ENCODE measurements at places on chromosomes 11 and 22.

- DNase-seq = no peak
Measured at GRCh38 chr11:122833846-122834464, 4.3 kb upstream of the CRTAM start.

DNA sequence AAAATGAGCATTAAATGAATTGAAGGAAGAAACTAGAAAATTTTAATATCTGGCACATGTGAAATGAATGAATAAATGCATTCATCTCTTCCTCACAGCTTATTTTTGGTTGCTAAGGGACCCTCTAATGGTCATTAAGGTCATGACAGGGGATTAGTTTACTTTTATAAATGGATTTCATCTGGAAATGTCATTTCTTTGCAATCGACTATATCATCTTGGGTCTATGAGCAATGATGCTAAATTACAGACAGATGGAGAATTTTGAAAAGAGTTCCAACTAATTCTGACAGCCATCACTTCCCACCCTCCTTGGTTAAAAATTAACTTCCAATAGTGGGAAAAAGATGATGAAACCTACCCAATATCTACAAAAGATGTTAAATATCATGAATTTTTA is 98.0 kb downstream of the KIF18A start:
- no peak for DNase-seq

DNA sequence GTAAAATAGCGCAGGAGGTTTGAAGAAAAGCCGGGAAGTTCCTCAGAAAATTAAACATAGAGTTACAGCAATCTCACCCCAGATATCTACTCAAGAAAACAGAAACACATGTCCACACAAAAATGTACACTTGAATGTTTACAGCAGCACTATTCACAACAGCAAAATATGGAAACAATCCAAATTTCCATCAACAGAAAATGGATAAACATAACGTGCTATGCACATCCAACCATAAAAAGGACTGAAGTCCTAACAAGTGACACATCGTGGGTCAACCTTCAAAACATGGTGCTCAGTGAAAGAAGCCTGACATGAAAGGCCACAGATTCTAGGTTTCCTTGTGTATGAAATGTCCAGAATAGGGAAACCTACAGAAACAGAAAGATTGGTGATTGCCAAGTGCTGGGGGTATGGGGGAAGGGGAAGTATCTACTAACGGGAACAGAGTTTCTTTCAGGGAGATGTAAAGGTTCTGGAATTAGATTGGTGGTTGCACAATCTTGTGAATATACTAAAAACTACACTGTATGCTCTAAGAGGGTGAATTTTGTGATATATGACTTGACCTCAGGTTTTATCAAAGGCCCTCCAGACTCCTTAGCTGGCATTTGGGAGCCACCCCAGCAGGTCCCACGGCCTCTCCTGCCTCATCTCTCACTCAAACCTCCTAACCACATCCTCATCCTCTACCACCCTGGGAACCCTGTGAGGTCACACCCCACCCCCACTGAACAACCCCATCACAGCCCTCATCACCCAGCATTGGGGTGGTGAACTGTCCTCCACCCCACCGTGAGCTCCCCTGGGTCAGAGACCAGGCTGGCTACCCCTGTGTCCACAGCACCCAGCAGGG is 69.2 kb upstream of the PRR5 start:
- no peak for DNase-seq

- DNase-seq = no peak
Measured at GRCh38 chr11:975827-976226, 50.2 kb downstream of the AP2A2 start.

DNA sequence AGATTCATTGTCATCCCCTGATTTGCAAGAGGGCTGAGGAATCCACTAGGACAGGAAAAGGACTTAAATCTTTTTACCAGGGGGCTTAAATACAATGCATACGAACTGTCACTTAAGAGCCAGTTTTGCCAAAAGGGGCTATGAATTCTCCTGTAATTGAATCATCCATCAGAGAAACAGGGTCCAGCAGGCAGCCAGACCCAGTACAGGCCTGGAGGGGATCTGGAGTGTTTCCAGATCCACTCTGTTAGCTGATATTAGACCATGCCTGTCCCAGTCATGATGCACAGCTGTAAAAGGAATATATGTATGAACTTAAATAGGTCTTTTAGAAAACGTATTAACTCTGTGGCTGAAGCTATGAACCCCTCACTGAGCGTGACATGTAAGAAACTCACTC is 53.8 kb upstream of the PRSS23 start:
- no peak for DNase-seq

- no peak for DNase-seq
Measured at GRCh38 chr11:426851-427250, 12.1 kb upstream of the SIGIRR start.

DNA sequence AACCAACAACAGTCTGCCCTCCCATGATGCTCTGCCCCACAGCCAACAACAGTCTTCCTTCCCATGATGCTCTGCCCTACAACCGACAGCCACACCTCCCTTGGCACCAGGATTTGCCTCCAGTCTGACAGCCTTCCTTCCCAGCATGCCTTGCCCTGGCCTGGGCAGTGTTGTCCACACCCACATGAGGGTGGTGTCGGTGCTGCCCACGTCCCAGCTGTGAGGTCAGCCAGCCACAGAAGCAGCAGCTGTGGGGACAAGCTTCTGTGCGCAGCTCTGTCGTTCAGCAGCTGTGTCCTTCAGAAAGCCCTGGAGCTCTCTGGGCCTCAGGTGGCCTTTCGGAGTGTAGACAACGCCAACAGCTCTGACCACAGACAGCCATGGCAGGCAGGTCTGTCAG is 1378.9 kb downstream of the BRD1 start:
- DNase-seq = no peak

DNA sequence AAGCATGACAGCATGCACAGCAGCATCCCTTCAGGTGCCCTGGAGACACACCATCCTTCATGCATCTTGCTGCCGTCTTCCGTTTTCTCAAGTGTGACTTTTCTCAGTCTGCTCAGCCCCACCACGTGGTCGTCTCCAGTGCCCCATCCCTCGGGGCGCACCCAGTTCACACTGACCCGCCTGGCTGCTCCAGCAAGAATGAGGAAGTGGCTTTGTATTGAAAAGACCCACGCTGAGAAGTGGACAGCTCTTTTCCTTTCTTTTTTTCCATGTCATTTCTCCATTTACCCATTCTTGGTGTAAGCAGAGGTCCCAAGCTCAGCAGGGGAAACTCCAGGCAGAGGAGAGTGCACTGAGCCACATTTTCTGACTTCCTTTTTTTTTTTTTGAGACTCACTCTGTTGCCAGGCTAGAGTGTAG is 14.5 kb downstream of the SERPINH1 start:
- DNase-seq = no peak

DNA sequence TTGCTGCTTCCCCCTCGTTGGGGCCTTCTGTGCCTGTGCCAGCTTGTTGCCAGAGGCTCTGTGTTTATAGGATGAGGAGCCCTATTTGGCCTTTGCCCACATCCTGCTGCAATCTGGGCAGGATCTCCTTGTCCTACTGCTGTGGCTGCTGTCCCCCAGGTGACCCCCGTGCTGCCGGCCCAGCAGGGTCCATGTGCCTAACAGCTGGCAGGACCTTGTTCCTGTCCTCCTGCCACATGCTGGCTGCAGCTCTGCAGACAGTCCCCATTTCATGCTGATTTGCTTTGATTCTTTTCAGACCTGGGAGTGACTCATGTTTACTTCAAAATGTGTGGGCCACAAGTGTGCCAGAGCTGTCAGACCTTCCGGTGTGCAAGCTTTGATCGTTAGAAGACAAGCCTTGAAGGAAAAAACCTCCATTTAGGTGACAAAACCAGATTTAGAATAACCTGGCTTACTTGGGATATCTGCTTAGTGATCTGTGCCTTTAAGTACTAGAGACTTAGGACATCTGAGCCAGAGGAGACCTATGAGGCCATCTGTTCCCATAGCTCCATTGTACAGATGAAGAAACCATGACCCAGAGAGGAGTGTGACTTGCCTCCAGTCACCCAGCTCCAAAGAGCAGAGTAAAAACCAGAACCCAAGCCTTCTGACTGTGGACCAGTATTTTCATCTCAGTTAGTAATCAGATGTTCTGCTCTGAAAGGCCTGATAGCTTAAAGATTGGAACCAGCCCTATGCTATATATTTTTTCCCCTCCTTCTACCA is 11.1 kb downstream of the NAV2 start:
- DNase-seq = no peak

- DNase-seq = no peak
Measured at GRCh38 chr11:132062031-132062430, 691.6 kb downstream of the NTM start.

GRCh38 chr11:62201376-62201775 is 7.1 kb upstream of the SCGB2A1 start:
- DNase-seq = no peak

DNA sequence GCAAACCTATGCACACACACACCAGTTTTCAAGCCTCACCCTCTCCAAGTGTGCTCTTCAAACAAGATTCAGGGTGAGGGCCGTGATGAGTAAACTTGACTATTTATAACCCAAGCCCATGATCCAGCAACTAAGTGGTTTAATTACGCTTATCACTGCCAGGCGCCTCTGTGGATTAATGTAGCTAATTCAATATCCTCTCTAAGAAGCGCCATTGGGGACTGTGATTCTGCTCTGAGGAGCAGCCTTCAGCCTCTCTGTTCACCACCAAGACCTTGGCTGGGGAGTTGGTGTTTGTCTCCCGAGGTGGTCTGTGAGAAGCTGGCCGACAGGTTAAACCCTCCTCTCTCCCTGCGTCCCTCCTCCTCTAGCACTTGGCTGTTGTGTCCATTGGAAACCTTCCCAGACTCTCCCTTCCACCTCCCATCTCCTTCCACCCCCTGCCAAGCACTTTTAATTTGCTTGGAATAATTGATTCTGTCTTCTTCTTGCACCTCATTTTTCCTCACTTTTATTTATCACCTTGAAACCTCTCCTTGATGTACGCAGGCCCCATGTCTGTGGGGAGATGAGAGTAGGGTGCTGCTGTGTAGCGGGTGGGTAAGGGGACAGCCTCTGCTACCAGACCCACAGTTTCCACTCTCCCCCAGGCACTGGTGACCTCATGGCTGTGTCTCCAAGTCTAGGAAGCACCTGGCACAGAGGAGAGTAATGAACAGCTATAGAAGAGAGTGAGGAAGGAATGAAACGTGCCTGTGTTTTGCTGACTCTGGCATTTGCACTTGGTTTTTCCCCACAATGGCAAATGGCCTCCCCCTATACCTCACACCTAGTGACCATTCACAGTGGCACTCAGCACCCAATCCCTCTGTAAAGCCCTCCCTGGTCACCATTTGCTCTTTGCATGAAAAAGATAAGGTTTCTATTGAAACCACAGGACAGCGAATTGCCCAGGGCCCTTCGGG is 236.6 kb downstream of the GRIK4 start:
- DNase-seq = no peak

DNA sequence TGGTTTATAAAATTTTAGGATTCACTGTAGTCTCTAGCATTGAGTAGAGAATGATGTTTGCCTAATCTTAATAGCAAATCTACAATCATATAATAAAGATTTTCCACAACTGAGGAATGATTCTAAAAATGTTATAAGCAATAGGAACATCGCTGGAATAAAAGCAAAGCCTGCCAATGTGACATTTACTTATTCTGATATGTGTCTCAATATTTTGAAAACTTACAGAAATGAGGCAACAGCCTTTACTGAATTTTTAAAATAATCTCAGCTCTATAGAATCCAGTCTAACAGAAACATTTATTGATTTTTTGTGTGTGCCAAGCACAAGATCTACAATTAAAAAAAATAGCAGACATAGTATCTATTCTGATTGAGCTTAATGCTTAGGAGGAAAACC is 303.7 kb upstream of the CCDC179 start:
- DNase-seq = no peak

DNA sequence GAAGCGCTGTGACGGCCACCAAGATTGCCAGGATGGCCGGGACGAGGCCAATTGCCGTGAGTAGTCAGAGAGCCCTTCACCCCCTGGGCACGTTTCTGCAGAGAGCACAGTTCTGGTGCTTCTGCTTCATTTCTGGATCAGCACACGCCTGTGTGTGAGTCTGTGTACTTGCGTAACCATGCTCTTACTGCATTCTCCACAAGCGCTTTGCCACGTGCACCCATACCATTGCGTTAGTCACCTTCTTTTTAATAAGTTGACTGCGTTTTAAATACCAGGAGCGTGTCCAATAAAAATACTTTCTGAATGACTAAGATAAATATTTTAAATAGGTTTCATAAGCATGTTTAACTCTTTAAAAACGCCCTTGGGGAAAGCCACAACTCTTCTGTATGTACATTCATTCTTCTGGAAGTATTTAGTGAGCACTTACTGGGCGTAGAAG is 143.0 kb upstream of the SORL1-AS1 start:
- DNase-seq = no peak

- no peak for DNase-seq
Measured at GRCh38 chr11:110645253-110645652, 67.0 kb downstream of the ARHGAP20 start.

DNA sequence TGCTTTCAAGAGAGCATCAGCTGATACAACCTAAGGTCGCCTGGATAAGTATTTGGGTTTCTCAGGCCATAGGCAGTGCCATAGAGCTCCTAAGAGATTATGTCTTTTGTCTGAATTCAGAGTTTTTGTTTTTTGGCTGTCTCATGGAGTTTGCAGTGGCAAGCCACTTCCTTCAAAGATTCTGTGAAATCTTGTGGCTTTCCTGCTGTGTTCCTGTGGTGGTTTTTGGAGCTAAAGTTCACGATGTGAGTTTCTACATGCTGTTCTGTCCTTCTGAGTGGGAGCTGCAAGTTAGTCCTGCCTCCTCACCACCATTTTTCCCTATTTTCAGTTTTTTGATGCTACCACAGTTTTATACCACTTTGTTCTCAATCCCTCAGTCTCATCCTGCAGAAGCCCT is 111.4 kb downstream of the COMMD9 start:
- DNase-seq = no peak

- no peak for DNase-seq
Measured at GRCh38 chr11:8090756-8091155, 9.7 kb downstream of the TUB start.

DNA sequence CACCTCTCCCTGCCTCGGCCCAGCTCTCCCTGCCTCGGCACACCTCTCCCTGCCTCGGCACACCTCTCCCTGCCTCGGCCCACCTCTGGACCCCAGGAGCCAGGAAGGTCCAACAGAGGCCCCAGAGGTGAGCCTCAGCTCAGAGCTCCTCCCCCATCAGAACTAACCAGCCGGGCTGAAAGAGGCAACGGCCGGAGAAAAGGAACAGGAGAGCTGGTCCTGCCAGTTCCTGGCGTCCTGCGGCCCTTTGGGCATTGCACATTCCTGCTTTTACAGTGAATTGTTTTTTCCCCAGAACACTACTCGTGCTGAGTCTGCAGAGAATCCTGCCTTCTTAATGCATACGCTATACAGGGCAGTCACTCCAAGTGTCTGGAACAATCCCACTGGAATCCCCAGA is 45.8 kb downstream of the LMO1 start:
- DNase-seq = no peak

DNA sequence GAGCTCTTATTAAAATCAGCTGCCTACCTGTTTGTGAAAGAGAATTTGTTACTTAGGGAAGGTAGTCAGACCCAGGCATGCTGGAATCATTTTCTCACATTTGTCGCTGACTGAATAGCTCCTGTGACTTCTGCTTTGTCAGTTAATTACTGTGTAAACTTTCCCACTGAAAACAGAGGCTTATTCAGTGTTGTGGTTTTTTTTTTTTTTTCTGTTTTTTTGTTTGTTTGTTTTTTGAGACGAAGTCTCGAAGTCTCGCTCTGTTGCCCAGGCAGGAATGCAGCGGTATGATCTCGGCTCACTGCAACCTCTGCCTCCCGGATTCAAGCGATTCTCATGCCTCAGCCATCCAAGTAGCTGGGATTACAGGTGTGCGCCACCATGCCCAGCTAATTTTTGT is 5.6 kb upstream of the LDLRAD3 start:
- no peak for DNase-seq

Data from NCI-H510A (cell line).